ENCODE measurements at places on chromosomes 16 and 17.

- DNase-seq: peak; percentile 74
Measured at GRCh38 chr16:23835390-23836077, at the start of gene PRKCB. PRKCB (plus strand) TSS chr16:23835983.

DNA sequence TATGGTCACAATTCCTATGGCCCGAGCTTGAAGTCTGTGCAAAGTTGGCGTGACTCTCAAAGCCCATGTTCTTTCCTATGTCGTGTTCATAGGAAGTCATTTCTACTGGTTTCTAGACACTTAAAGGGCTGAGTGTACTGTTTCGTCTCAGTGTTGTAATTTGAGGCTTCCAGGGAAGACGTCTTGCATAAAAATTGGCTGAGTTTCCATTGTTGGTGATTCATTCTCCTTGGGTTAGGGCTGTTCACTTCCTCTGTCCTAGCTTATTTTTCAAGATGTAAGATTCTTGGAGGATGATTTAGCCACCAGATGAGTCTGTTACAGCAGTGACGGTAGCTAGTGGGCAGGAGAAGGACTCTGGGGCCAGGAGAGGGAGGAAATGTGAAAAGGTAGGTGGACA lies 43.1 kb downstream of the PIK3R5 start:
- DNase-seq: no peak

DNA sequence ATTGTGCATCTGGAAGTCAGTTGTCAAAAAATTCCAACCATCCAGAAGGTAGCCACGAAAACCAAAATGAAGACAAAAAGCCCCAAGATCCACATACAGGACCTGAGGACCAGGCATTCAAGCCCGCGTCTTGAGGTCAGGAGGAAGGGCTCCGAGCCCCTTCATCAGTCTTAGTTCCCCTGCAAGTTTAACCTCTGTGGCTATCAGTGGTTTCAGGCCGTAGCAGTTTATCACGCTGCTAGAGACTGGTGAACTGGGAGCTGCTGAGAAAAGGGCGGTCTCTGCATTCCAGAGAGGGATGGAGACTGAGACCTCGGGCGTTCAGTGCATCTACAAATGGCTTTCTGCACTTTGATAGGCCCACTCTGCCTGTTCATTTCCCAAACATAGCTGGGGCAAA lies 70.6 kb downstream of the IRF8 start:
- no peak for DNase-seq

GRCh38 chr17:15154618-15155017 lies 110.5 kb downstream of the PMP22 start:
- DNase-seq: no peak

GRCh38 chr17:74752415-74752814 lies 4.0 kb downstream of the NHERF1 start:
- DNase-seq: no peak

DNA sequence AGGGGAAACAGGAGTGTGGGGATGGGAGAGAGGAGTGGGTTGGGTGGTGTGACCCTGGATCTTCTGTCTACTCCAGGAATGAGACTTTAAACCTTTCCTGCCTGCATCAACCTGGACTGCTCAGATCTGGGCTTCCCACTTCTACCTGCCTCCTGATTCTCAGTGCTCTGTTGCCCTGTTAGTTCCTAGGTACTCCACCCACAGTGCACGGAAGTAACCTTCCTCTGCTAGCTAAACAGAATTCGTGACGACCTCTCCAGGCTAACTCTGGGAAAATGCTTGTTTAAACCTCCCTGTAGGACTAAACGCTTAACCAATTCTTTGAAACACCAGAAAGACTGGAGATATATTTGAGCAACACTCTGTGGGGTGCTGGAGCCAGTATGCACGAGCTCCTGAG lies 83.4 kb upstream of the CLEC3A start:
- no peak for DNase-seq

DNA sequence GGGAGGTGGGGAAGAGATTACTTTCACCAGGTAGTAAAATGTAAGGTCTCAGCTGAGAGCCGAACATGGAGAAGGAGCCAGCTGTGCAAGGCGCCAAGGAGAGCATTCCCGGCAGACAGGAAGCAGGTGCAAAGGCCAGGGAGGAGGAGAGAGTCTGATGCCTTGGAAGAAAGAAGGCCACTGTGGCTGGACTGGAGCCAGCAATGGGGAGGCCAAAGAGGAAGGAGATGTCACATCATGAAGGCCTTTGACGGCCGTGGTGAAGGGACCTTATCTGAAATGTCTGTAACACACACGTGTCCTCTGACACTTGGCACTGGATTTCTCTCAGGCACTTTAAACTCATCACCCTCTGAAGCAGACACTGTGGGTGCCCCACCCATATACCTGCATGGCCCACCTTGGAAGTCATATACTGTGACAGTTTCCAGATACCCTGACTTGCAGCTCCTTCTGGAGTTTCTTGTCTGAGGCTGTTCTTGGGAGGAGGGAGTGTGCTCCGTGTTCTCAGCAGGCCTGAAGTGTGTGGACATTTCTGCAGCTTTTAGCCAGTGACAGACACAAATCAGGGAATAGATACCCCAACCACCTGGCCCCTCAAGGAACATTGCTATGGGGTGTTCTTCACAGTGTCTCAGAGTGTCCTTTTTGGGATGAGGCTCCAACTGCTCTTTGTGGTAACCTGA lies 1.9 kb upstream of the SLC5A2 start:
- no peak for DNase-seq
